ENCODE measurements at places on chromosomes 4 and X. TPM values are rescaled to one million over a fixed set of nuclear protein-coding genes. Genes with fewer than 3 reads are reported as not detected.

Gene USP53
- total RNA-seq: 4.7 TPM

Gene CYSLTR1
- total RNA-seq: not detected

Gene PTPN13
- total RNA-seq: 6.8 TPM

Gene NAP1L2
- total RNA-seq: 2.6 TPM

Measured in Caki2 (cell line).